Right renal cortex interstitium (tissue), 3 donors: ENCODE measurements at places on chromosomes 1 and 21.

DNA sequence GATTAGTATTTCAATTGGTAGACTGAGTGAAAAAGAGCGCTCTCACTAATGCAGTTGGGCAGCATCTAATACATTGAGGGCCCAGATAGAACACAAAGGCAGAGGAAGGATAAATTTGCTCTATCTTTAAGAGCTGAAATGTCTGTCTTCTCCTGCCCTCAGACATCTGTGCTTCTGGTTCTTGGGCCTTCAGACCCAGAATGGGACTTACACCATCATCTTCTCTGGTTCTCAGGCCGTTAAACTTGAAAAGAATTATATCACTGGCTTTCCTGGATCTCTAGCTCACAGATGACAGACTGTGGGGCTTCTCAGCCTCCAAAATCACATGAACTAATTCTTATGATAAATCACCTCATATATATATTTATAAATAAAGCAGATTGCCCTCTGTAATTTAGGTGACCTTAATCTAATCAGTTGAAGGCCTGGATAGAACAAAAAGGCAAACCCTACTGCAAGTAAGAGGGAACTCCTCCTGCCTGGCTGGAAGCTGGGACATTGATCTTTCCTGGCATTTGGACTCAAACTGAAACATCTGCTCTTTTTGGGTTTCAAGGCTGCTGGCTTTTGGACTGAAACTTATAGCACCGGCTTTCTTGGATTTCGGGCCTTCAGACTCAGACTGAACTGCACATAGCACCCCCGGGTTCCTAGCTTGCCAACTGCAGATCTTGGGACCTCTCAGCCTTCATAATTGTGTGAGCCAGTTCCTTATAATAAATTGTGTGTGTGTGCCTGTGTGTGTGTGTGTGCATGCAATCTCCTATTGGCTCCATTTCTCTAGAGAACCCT lies 390.4 kb upstream of the PLXNA2 start:
- no peak for DNase-seq

GRCh38 chr1:56644919-56645676 lies at the start of gene PRKAA2:
PRKAA2 (plus strand) TSS chr1:56645314; CDS start chr1:56645388, 74 bp downstream.
- no peak for DNase-seq

GRCh38 chr1:175525222-175525621 lies 218.2 kb downstream of the TNR start:
- DNase-seq = no peak

DNA sequence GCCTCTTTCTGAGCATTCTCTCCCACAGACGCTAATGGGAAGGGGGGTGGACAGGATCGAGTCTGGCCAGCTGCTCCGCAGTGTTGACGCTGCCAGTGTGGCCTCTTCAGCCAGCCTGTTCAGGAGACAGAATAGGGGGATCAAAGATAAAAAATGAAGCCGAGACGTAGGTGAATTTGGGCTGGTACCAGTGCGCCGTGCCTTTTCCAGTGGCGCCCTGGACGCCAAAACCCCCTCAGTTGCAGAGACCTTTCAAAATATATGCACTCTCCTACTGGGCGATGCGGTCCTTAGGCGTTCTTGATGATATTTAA lies 1.1 kb downstream of the TTC3 start:
- no peak for DNase-seq

GRCh38 chr1:101217148-101217547 lies 19.7 kb upstream of the S1PR1 start:
- no peak for DNase-seq

GRCh38 chr1:29801003-29801402 lies 564.7 kb downstream of the PTPRU start:
- DNase-seq = no peak

- DNase-seq = no peak
Measured at GRCh38 chr1:198649968-198650338, 11.1 kb downstream of the PTPRC start.

DNA sequence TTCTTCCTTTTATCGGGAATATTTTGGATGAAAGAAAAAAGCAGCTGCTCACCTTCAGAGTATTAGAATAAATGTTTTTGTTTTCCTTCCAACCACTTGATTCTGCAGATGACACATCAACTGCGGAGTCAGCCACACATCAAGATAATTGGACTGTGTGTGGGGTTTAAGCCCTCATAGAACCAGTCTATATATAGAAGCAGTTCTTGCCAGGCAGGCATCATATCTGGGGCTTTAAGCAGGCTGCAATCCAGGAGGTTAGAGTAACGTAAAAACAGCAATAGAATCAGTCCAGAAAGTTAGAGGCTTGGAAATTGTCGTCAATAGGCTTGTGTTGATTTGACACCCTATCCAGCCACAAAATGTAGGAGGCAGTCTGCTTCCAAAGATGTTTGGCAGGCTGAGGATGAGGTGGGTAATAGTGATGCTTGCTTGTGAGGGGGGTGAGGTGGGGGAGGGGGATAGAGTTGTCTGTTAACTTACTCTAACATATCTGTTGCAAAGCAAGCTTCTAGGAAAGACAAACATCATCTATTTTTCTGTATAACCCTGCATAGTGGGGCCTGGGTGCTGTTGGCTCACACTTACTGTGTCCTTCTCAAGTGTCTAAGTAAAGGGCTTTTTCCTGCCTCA lies 64.8 kb downstream of the PEX14 start:
- DNase-seq = no peak

DNA sequence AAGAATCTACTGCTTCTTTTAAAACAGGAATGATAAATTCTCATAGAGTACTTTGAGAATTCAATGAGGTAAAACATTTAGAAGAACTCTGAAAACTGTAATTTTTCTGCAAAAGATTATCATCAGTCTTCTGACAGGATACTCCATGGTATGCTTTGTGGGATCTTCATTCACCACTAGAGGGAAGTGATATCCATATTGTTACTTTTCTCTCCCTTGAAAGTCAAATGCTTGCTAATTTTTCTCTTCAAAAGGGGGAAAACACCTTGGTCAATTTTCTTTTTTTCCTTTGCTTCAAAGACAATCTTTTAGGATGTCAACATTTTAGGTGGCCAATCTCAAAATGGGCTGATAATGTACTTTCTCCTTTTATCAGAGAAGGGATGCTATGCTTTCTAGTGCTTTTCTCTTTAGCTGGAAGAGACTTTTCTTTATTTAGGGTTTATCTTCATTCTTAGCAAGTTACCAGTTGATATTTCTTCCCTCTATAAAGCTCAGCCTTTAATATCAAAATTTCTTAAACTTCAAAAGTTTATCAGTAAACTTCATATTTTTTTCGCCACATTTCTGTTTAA lies 95.5 kb downstream of the NEGR1 start:
- DNase-seq = no peak

DNA sequence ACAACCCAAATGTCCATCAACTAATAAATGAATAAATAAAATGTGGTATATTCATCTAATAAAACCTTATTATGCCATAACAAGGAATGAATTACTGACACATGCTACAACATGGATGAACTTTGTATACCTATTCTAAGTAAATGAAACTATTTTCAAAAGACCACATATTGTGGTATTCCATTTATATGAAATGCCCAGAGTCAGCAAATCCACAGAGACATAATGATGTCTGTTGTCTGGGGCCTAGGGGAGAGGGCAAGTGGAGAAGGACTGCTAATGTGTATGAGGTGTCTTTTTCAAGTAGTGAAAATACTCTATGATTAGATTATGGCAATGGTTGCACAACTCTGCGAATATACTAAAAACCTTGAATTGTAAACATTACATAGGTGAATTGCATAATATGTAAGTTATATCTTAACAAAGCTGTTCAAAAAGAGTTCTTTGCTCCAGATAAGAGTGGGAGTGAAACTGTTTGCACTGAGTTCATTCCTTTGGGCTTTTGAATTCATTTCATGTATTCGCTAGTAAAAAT lies 464.2 kb downstream of the NUF2 start:
- no peak for DNase-seq

DNA sequence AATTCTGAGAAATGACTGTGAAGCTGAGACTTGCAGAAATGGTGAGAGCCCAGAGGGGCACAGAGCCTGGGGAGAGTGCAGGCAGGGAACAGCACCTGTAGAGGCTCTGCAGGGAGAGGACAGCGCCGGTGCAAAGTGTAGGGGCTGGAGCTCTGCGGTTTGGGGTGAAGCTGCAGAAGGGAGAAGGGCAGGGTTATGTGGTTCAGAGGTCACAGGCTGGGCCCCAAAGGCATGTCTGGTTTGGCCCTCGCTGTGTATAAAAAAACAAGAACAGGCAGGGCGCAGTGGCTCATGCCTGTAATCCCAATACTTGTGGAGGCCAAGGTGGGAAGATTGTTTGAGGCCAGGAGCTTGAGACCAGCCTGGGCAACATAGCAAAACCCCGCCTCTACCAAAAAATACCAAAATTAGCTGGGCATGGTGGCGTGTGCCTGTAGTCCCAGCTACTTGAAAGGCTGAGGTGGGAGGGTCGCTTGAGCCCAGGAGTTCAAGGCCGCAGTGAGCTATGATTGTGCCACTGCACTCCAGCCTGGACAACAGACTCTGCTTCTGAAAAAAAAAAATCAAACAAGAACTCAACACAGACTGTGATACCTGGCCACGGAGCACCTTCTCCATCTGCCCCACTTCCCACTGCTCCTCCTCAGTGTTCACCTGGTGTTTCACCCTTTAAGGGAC lies 29.1 kb downstream of the SERINC2 start:
- no peak for DNase-seq

GRCh38 chr1:77538956-77539518 lies 143.4 kb downstream of the ZZZ3 start:
- DNase-seq = no peak

DNA sequence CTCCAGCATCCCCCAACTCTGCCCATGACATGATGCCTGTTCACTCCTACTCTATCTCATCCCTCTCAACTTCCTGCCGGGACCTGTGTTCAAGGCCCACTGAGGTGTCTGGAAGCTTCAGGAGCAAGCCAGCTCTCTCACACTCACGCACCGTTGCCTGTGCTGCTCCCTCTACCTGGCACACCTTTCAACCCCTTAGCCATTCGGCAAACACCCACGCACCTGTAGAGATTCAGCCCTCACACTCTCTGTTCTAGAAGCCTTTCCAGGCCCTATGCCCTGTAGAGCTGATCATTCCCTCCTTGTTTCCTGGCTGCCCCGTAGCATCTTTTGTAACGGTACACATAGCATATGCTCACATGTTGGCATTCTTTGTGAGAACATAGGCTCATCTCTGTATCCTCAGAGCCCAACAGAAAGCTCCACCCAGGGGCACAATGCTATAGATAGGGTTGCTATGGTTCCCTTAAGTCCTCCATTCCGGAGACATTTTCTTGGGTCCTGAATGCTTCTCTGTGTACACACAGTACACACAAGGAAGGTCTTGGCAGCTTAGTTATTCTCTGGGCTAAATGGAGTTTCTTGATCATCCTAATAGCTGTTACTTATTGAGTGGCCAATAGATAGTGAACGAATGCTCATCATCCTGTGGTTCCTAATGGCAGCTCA lies 1.3 kb downstream of the C8B start:
- DNase-seq = no peak

DNA sequence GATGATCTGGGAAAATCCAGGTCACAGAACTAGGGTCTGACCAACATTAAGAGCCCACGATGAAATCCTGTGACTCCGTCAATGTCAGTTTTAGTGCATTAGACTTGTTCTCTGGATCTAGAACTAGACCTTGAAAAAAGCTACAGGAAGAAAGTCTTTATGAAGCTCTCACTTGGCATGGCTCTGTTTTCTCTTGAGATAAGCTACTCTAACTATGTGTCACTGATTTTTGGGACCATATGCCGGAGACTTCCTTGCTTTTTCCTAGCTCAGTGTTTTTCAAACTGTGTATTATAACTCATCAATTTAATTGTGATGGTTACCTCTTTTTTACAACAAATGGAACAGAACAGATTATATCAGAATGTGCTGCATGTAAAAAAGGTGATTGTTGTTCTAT lies 379.7 kb upstream of the DAB1 start:
- no peak for DNase-seq

DNA sequence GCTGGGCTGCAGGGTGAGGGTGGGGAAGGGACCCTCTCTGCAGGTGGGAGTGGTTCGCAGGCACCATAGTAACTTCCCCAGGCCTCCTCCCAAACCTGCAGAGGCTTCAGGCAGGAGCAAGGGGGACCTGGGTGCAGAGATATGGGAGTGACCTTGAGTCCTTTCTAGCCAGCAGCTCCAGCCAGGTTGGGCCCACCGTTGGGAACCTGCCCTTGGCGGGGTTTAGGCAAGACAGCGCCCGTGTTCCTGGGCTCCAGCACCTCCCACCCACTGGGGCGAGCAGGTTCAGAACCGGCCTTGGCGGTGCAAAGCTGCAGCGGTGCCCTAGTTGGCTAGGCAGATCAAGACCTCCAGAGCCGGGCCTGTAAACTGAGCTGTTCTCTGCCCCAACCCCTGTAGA lies 2.2 kb upstream of the PRDM16 start:
- DNase-seq = no peak

DNA sequence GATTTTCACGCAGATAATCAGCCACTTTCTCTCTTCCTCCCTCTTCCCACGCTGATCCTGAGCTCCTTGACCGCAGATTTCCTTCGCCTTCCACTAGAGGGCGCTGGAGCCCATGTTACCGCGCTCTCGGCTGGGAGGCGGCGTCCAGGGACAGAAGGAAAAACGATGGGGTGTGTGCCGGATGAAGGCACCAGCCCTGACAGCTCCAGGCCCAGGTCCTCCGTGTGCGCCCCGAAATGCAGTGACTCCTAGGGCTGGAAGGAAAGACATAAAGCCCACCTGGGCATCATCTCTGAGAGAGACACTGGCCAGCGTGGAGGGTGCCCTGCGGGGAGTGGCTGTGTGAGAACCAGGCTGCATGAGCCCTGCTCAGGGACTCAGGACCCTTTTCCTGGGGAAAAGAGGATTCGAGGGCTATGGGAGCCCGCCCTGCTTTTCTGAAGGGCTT lies 44.9 kb upstream of the CYP2J2 start:
- DNase-seq = peak; percentile 53

GRCh38 chr1:168520832-168521231 lies 23.0 kb downstream of the XCL2 start:
- no peak for DNase-seq

- no peak for DNase-seq
Measured at GRCh38 chr1:1196431-1197187, 9.8 kb downstream of the TNFRSF18 start.

- no peak for DNase-seq
Measured at GRCh38 chr1:8171751-8172464, 145.8 kb upstream of the ERRFI1 start.

- no peak for DNase-seq
Measured at GRCh38 chr1:154575147-154575927, 7.8 kb downstream of the CHRNB2 start.

- no peak for DNase-seq
Measured at GRCh38 chr21:46194374-46195334, 10.4 kb upstream of the SPATC1L start.

DNA sequence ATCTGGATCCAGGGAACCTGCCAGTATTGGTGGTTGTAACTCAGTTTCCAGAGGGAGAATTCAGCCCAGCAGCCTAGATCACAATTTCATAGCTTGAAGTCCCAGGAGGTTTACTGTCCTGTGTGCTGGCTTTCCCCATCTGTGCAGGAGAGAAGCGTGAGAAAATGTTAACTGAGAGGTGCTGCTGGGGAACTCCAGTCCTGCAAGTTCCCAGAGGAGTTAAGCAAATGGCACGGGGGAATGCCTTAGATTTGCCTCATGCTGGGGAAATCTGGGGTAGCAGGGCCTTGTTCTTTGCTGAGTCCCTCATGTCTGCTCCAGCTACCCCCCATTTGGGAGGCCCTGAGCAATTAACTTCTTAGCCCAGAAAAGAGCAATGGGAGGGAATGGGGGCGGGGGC lies 25.1 kb upstream of the SLAMF6 start:
- no peak for DNase-seq
